Activated T-helper 2 cell treated with anti-CD3 and anti-CD28 coated beads, Interferon-gamma antibody, Interleukin-2, Interleukin-4, amounts not matched to agents 10 μg/mL and 5 μg/mL and 100 μg/mL, durations not matched to agents 14 hours and 24 hours and 36 hours (primary cell): ENCODE measurements at places on chromosomes 5 and 9.

GRCh38 chr9:22114956-22115355, 105.9 kb upstream of the CDKN2B start:
- DNase-seq = no peak

GRCh38 chr5:106875591-106876297, 795.0 kb downstream of the EFNA5 start:
- DNase-seq = no peak

- DNase-seq = no peak
Measured at GRCh38 chr5:144421411-144421810, 250.7 kb downstream of the KCTD16 start.

- no peak for DNase-seq
Measured at GRCh38 chr5:83577036-83577636, 105.6 kb downstream of the VCAN start.

DNA sequence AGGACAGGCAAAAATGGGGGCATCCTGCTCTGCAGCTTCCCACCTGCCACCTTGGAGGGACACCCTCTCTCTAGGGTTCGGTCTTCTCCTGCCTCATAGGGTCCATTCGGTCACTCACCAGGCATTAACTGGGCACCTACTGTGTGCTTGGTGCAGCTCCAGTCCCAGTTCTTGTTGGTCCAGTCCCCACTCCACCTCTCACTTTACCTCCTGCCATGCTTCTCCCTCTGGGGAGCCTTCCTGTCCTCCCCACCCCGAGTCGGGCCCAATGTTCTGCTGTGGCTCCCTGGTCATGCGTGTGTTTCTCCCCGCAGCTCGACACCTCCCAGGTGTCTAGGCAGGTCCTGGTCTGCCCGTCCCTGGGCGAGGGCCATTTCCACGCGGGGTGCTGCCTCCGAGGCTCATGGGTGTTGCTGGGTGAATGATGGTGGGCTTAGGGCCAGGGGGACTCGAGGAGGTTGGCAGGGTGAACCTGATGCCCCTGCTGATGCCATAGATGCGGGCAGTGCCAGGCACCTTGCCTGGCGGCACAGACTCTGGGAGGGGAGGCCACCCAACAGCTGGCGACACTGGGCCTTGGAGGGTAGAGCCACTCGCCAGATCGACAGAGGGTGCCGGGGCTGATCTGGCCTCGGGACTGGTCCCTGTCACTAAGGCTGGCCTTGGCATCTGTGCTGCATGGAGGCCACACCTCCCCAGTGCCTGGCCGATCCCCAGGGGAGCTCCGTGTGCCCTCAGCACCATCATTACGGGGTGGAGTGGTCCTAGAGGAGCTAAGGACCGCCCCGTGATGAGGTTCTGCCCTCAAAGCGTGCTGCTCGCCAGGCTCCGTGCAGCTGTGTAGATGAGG, 66.0 kb upstream of the RNU6ATAC start:
- no peak for DNase-seq

DNA sequence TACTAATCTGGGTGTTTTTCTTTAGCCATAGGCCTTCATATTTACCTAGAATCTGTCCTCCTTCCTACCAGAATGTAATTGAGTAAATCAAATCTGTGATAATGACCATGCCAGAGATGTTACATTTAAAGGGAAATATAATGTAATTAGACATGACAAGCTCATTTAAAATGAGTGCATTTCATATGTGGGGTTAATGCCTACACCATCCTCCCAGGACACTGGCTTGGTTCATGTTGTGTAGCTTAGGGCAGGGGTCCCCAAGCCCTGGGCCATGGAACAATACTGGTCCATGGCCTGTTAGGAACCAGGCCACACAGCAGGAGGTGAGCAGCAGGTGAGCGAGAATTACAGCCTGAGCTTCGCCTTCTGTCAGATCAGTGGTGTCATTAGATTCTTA, 276.9 kb upstream of the DAP start:
- DNase-seq = no peak

DNA sequence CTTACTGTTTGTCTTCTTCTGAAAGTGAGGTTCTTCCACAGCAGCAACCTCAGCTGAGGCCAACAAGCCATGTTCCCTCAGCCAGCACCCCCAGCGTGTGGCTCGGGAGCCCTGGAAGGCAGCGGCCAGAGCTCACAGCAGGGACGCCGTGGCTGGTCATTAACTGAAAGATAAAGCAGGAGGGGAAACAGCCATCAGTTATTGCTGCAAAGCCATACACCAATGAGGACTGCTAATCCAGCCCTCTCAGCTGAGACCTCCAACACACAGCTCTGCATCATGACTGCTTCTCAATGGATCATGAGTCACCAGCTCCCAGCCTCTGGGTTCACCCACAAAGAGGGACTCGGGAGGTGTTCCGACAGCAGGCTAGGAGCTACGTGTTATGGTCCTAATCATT, 24.3 kb downstream of the ABCA1 start:
- DNase-seq = no peak

DNA sequence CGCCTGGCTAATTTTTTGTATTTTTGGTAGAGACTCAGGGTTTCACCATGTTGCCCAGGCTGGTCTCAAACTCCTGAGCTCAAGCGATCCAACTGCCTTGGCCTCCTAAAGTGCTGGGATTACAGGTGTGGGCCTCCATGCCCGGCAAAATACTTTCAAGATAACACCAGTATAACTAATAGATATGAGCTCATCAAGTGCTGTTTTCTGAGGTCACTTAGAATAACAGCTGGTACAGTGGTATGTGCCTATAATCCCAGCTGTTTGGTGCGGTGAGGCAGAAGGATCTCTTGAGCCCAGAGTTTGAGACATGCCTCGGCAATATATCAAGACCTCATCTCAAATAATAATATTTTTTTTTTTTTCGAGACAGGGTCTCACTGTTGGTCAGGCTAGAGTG, 30.5 kb upstream of the CREBRF start:
- DNase-seq = no peak

GRCh38 chr9:90842996-90843395, 41.4 kb downstream of the SYK start:
- DNase-seq = no peak

DNA sequence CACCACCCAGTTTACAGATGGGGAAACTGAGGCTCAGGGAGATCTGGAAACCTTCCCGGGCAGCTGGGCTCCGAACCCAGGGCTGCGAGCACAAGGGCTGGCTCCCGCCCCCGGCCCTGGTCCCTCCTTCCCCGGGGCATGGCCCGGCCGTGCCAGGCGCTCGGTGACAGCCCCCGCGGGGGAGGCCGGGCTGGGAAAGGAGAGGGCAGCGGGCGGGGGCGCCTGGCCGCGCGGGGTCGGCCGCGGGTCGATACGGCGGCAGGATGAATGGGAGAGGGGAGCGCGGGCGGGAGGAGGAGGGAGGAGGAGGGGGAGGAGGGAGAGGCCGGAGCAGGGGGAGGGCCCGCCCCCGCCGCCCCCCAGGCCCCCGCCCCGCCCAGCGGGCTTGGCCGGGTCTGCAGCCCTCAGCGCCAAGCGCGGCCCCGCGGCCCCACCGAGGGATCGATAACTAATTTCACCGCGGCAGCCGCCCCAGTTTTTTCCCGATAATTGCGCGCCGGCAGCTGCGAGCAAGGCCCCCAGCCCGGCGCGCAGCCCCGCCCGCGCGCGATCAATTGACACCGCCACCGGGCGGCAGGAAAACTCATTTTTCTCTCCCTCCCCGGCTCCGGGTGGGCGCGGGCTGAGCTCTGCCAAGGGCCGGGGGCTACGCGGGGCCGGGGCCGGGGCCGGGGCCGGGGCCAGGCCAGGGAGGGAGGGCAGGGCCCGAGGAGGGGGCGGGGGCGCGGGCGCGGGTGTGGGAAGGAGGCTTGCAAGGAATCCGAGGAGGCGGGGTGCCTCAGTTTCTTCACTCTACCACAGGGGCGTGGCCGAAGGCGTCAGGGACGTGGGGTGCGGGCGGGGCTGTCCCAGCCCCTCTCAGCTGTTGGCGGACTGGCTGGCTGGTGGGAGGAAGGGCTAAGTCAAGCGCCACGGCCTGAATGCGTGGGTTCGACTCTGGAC, 52.1 kb downstream of the C9orf50 start:
- DNase-seq = no peak

DNA sequence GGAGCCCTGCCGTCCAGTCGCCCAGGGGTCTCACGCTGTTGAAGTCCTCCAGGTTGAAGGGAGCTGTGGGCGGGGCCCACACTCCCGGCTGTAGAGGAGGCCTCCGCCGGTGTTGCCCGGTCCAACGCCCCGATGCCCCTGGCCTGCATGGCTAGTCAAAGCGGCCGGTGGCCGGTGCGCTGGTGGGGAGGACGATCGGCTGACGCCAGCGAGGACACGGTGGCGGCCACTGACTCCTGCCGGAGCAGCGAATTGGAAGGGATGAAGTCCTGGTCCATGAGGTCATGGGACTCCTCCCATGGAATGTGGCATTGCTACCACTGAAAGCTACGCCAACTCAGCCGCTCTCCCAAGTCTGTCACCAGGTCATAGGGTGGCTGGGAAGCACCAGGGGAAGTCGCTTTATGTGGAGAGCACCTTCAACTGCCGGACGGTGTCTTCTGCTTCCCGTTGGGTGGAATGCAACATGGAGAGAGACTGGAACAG, 11.8 kb downstream of the RCL1 start:
- no peak for DNase-seq

DNA sequence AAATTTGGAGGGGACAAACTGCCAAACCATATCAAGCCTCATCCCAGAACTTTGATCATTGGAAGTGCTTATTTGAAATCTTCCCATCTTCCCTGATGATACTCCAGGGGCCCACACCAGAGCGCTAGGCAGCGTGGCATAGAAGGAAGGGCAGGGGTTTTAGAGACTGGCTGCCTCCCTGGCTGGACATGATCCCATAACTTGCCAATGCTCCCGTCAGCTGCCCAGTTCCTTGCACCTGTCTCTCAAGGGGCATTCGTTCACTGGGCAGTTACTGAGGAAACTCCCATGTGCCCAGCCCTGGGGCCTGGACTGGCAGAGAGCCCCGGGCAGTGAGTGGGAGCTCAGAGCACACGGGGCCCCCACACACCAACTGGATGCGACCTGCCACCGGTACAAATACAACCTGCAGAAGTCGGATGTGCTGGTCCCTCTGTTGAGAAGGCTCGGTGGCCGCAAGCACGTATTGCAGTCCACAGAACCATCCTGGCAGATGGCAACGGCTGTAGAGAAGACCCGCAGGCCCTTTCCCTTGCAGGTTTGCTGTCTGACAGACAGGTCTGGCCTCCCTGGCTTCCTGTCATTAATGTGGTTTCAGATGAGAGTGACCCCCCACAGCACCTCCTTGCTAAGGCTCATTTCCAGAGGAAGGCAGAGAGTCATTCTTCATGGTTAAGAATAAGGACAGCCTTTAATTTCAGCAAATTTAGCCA, 122.4 kb downstream of the MVB12B start:
- DNase-seq = no peak

DNA sequence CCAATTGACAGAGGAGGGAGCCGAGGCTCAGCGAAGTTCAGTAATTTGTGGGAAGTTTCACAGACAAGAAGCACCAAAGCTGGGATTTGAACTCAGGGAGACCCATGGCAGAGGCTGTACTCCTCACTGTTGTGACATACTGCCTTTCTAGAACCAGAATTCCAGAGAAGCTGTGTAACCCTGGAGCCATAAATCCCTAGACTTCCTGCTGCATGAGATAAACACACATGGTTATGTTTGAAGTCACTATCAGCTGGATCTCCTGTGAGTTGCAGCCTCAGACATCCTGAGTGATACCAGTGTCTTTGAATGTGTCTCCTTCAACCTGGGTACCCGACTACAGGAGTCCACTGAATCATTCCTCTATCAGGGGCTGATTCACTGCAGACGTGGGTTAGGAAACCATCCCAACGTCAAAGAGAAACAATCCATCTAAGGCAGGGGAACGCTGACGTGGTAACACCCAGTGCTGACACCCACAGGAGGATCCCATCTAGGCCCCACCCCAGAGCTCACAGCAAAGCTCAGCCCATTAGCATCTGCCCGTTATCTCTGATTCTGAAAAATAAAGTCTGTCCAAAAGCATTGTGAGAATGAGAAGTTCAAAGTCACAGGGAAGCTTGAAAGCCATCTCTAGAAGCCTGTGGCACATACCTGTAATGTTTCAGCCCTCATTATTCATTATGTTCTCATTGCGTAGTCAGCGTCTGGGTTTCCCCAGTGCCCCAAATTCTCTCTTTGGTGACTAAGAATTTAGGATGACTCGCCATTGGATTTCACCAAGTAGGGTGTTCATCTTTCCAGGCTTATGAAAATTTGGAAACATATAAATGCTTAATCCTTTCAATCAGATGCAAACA, 36.3 kb upstream of the BASP1 start:
- no peak for DNase-seq

GRCh38 chr5:178296066-178296465, 63.5 kb upstream of the PHYKPL start:
- no peak for DNase-seq

DNA sequence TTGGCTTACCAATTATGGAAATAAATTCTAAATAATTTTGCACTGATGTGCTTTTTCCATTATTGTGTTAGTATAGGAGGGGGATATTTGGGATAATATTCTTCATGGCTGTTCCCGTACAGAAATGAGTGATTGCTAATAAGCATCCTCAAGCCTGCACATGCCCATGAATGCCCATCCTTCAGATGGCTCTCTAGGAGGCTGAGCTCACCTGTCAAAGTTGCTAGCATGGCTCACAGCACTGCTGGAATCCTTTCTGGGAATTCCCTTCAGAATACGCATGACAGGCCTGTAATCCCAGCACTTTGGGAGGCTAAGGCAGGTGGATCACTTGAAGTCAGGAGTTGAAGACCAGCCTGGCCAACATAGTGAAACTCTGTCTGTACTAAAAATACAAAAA, 124.1 kb downstream of the NXNL2 start:
- DNase-seq = no peak

GRCh38 chr9:87950765-87951488, 23.4 kb downstream of the CDK20 start:
- no peak for DNase-seq

GRCh38 chr9:115640887-115641286, 512.7 kb upstream of the PAPPA start:
- no peak for DNase-seq

DNA sequence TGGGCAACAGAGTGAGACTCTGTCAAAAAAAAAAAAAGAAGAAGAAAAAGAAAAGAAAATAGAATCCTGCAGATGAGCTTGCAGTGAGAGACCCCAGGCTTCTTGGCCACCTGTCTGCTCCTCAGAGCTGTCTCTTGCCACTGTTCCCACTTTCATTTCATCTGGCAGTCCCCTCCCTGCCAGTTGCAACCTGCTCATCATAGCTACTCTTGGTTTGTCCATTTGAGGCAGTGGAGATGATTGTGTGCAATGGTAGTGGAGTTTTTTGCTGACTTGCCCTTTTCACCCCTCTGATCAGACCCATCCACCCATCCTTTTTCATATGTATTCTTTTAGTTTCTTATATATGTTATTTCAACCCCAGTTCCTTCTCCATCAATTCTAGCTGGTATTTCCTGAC, 28.7 kb downstream of the ANKRD33B start:
- DNase-seq = no peak

GRCh38 chr9:137535120-137535428, 15.1 kb downstream of the PNPLA7 start:
- no peak for DNase-seq
